ENCODE measurements at places on chromosomes 2 and 18.

DNA sequence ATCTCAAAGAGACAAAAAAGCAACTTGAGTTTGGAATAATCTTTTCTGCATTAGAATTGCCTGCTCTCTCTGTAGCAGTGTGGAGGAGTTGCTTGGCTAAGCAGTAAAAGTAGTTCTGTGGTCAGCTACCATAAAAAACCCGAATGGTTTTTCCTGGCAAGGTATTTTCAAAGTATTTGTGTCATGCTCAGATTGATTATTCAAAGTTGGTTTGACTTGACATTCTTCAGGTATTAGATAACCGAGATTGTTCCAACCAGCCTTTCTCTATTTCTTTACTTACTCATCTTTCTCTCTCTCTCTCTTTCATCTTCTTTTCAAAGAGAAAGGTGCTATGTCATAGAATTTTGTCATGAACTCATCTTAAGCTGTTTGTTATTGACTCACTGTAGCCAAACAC lies 404.9 kb downstream of the CPS1 start:
- DNase-seq: no peak

DNA sequence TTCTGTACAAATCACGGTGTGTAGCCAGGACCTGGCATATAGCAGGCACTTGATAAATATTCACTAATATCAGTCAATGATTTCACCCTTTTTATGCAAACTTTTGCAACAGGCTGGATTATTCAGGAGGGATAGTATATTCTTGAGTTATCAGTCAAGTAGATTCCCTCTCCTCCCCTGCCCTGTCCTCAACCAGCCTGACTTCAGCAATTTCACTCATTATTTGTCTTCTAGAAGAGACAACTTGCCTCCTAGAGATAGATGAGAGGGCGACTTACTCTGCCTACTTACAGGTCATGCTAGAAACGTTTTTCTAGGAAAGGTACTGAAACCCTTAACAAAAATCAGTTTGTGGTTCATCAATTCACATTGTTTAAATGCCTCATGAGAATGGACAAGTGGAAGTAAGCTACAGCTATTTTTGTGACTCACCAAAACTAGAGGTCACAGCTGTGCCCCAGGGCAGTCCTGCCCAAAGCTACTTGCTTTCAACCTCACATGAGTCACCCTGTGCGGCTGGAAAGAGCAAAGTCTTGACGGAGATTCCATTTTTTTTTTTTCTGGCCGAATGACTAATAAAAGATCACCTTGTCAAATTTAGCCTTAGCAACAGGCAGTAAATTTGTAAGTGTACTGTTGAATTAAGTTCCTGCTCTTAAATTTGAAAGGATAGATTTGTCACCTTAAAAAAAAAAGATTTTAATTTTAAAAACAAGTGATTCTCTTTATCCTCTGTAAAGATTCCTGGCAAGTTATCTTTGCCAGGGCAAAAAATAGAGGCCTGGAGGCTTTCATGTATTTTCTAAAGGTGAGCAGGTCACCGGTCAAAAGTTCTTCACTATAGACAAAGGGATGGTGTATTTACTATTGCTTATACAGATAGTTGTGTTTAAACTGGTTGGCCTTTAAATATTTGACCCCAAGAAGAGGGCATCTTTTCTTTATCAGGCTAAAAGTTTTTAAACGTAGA lies 109.0 kb upstream of the SLC35G4 start:
- DNase-seq: peak; percentile 81

DNA sequence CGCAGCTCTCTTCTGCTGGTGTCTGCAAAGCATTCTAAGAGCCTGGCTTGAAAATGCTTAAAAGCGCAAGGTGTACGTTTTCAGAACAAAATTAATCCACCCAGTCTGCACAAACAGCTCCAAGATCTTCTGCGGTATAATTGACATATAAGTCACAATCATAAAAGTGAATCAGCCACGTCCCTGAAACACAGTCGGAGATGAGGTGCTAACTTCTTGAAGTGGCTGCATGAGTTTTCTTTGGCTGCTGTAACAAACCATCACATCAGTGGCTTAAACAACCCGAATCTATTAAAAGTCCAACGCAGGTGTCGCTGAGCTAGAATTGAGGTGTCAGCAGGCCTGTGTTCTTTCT lies 32.6 kb downstream of the ARL4C start:
- no peak for DNase-seq

- DNase-seq: no peak
These were observed 54.7 kb downstream of the SPRED2 start for GRCh38 chr2:65377556-65378192.

DNA sequence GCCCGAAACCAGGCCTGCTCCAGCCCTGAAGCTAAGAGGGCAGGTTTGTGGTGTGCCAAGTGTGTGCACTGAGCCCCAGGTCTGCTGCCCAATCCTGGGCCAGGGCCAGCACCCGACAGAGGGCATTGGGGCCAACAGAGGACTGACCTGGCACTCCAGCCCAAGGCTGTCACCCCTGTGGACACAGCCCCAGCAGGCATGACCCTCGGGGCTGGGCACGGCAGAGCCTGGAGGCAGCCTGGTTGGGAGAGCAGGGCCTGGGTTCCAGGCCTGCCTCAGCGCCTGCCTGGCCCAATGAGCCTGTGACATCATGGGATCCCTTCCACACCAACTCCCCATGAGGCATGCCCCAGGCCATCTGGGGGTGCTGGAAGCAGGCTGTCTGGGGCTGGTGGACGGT lies 10.8 kb upstream of the SNED1 start:
- no peak for DNase-seq

- no peak for DNase-seq
These were observed 18.1 kb upstream of the E2F6 start for GRCh38 chr2:11483806-11484617.

- DNase-seq: no peak
These were observed 108.1 kb downstream of the DYM start for GRCh38 chr18:49352321-49352720.

- DNase-seq: no peak
These were observed 1.4 kb downstream of the LAMA1 start for GRCh38 chr18:7116001-7116730.

DNA sequence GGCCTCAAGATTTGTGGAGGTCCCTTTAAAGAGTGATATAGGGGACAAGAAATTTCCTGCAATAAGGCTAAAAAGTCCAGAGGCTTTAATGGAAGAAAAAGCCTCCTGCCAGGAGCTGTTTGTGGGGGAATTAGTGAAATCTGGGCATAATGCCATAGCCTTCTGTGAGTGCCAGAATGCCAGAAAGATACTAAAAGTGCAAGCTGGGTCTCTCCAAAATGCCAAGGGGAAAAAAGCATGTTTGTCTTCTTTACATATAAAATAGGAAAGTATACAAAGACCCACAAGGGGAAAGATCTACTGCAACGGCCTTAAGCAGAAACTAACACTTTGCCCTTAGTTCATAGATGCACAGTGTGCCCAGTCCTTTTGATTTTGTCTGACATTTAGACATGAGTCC lies 647.7 kb upstream of the ZNF804A start:
- DNase-seq: no peak

GRCh38 chr2:217418544-217418943 lies 558.7 kb upstream of the TNP1 start:
- no peak for DNase-seq

GRCh38 chr2:186917866-186918265 lies 68.9 kb upstream of the ZSWIM2 start:
- DNase-seq: no peak
